A673 (cell line): ENCODE measurements at places on chromosomes 13 and 19.

- no peak for DNase-seq
Measured at GRCh38 chr13:23824371-23824770, 64.8 kb downstream of the MIPEP start.

- DNase-seq = no peak
Measured at GRCh38 chr19:12864721-12865715, 16.2 kb downstream of the DNASE2 start.

- no peak for DNase-seq
Measured at GRCh38 chr19:482186-483041, 13.9 kb upstream of the MADCAM1 start.

DNA sequence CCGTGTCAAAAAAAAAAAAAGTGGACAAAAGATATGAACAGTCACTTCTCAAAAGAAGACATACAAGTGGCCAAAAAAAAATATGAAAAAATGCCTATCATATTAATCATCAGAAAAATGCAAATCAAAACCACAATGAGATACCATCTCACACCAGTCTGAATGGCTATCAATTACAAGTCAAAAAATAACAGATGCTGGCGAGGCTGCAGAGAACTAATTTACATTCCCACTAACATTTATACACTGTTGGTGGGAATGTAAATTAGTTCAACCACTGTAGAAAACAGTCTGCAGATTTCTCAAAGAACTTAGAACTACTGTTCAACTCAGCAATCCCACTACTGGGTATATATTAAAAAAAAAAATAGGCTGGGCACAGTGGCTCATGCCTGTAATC is 26.5 kb upstream of the FOXO1 start:
- peak; percentile 50 for DNase-seq

DNA sequence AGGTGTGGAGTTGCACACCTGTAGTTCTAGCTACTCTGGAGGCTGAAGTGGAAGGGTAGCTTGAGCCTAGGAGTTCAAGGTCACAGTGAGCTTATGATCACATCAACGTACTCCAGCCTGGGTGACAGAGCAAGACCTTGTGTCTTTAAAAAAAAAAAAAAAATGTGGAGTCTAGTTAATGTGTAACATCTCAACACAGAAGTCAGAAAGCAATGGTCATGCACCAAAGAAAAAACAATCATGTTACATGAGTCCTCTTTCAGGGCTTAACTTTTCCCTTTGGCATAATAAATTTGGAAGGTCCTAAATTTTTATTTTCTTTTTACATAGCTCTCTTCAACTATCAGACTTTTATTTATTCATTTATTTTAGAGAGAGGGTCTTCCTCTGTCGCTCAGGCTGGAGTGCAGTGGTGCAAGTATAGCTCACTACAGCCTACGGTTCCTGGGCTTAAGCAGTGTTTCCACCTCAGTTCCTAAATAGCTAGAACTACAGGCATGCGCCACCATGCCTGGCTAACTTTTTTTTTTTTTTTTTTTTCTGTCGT is 22.3 kb downstream of the SETDB2 start:
- DNase-seq = no peak

GRCh38 chr13:110032969-110033368 is 246.6 kb upstream of the IRS2 start:
- no peak for DNase-seq

GRCh38 chr19:4952945-4953344 is 16.0 kb upstream of the KDM4B start:
- DNase-seq = no peak

GRCh38 chr13:29746148-29746677 is 104.2 kb downstream of the UBL3 start:
- DNase-seq = no peak

DNA sequence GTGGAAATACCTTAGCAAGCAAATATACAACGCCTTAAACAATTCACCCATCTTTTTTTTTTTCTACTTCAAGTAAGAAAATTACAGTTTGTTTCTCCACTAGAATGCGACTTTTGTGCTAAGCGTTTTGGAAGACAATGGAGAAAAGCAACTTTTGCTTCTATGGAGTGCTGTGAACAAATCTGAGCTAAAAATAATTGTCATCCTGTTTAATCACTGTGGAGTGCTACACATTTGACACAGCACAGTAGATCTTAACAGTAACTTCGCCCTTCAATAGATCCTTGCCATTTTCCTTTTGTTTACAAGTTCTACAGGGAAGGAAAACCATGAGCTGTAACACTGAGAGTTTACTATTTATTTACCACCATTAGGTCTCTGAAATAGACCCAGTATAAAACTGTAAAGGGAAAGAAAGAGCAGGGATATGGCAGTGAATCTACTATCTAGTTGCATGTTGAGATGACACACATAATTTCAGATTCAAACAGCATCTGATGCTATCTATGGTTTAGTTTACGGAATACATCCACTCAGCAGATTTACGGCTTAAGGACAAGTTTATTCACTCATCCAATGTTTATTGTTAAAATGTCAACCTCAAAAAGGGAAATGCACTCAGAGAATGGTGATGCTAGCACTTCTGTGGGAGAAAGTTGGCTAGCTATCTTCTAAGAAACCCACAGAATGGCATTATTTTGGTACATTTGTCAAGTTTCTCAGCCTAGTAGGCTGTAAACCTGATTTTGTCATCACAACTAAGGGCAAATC is 175.3 kb downstream of the VWA8 start:
- DNase-seq = no peak

- DNase-seq = peak; percentile 60
Measured at GRCh38 chr19:15331419-15332310, 674 bp downstream of the BRD4 start.

- peak; percentile 81 for DNase-seq
Measured at GRCh38 chr19:6577476-6578125, 13.3 kb downstream of the CD70 start.

DNA sequence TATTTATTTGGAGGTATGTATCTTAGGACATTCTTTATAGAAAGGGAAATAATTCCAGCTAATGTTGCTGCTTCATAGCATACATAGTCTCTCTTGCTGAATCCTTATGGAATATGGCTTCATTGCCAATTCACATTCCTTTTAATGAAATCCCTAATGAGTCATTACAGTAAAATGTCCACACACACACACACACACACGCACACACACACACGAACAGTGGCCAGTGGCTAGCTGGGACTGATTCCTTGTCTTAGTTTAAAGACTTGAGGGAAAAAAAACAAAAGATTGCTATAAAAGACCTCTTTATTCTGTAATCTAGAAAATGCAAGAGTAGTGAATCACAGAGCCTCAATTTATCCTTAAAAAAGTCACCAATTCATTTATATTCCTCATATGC is 301.6 kb downstream of the SLITRK6 start:
- DNase-seq = no peak

GRCh38 chr13:23789576-23790346 is 99.4 kb downstream of the MIPEP start:
- DNase-seq = no peak

- DNase-seq = no peak
Measured at GRCh38 chr19:17420475-17420924, 653 bp downstream of the MVB12A start.

DNA sequence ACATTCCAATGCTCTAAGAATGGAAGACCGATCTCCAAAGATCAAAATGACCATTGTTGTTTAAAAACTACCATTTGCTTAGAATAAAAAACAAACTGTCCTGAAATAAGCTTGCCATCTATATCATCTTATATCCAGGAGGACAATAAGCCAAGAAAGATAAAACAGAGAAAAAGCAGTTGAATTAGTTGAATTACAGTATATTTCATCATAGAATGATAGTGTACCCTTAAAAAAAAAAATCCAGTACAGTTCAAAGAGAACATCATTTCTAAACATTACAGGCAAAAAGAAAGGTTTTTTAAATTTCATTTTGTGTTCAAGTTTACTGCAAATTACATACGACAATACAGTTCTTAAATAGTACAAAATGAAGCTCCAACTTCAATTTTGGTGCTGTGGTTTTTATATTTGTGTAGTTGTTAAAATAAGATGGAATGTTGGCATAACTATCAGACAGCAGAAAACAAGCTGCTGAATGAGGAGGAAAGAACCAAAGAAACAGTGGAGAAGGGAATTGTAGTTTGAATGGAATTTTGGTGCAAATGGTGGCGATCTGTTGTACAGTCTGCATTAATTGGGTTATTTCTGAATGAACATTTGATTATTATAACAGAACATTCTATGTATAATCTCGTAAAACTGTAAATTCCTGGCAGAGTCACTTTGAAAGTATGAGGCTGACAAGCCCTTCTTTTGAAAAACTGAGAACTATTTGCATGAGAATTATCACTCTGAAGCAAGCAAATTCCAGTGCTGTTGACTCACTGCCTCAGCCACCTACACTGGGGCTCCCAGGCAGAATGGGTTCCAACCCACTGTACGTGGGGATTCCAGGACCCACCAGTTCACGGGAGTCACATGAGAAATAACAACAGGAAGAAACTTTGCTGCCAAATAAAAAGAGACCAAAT is 37.7 kb downstream of the LHFPL6 start:
- DNase-seq = peak; percentile 82

DNA sequence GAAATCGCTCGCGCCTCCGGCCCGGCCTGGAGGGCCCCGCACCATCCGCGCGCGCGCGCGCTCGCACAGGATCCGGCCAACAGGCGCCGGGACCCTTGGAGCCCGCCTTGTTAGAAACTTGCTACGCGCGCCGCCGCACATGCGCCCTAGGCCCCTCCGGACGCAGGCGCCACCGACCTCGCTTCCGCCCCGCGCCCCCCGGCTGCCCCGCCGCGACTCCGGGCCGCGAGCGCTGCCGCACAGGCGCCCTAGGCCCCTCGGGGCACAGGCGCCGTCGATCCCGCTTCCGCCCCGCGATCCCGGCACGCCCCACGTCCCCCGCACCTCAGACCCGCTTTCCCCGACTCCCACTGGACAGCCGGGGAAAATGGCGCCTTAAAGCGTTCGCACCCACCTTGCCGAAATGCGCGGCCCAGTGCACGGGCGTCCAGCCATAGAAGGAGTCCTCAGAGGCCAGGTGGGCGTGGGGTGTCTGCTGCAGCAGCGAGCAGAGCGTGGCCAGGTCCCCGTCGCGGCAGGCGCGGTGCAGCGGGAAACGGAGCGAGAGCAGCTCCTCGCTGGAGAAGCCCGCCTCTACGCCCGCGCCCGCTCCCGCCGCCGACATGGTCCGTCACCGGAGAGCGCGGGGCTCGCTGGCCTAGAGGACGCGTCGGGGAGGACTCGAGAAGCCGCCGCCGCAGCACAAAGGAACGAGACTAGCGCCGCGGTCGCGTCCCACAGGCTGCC is 375 bp downstream of the ANKRD10 start:
- peak; percentile 82 for DNase-seq

GRCh38 chr19:34644991-34645461 is 31.9 kb downstream of the SCGB2B2 start:
- no peak for DNase-seq

GRCh38 chr13:64266024-64266423 is 2850.4 kb upstream of the PCDH20 start:
- DNase-seq = no peak

DNA sequence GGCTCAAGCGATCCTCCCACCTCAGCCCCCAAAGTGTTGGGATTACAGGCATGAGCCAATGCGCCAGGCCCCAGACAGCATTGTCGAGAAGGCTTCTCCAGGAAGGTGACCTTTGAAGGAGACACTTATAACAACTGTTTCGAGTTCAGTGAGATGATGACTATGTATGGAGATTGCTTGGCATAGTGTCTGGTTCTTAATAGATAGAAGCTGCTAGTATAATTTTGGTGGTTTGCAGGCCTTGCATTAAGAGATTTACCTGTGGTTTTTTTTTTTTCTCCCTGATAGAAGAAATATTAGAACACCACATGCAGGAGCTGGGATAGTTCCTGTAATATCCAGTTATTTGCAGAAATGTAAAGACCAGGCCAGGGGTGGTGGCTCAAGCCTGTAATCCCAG is 3.7 kb downstream of the MARCHF2 start:
- DNase-seq = no peak

- DNase-seq = peak; percentile 93
Measured at GRCh38 chr19:13093407-13094105, 9.1 kb downstream of the LYL1 start.

DNA sequence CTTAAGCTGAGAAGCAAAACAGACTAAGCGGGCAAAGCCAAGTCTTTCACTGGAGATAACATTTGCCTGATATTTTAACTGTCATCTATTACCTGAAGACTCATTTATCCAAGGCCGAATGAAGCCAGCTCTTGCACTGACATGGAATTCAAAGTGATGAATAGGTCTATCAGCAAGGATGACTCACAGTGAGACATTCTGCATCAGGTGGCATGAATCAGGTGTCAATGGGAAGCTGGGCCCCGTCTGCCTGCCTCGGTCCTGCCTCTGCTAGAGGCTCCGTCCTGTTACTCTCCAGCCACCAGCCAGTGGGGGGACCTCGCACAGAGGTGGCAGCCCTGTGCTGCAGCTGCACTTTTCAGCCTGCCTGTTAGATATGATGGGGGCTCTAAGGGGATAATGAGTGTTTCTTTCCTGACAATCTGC is 23.5 kb downstream of the STARD13 start:
- no peak for DNase-seq

- DNase-seq = no peak
Measured at GRCh38 chr13:90302107-90302506, 1045.4 kb upstream of the MIR17HG start.

DNA sequence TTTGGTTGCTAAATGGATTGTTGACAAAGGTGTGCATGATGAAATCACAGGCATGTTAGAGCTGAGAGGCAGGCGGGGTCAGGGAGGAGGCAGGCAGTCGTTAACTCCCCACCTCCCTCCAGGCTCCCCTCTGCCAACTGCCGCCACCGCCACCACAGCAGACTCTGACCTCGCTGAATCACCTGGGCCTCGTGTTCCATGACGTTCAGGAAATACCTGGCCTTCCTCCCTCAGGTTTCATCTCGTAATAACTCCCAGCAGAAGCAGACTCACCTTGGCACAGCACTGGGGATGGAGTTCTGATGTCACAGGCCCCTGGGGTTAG is 198.5 kb downstream of the KATNAL1 start:
- no peak for DNase-seq

DNA sequence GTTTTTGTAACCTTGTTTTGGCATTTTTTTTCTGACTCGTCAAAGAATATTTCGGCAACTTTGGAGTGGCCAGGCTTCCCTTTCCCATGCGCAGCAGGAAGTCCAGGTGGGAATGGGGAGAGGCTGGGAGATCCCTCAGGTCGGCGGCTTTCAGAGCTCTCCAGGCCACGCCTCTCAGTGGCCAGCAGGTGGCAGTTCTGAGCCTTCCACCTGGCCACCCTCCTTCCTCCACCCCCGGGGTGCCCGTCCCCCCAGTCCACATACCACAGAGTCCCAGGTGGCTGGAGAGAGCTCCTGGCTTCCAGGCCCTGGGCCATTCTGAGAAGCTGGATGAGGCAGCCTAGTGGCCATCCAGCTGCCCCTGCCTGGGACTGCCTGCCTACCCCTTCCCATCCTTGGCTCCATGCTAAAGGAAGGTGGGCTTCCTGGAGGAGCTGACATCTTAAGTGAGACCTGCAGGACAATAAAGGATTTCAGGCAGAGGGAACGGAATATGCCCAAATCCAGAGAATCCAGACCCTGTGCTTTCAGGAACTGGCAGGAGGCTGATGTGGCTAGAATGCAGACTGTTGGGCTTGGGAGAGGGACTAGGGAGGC is 46.3 kb downstream of the CCNE1 start:
- peak; percentile 22 for DNase-seq

DNA sequence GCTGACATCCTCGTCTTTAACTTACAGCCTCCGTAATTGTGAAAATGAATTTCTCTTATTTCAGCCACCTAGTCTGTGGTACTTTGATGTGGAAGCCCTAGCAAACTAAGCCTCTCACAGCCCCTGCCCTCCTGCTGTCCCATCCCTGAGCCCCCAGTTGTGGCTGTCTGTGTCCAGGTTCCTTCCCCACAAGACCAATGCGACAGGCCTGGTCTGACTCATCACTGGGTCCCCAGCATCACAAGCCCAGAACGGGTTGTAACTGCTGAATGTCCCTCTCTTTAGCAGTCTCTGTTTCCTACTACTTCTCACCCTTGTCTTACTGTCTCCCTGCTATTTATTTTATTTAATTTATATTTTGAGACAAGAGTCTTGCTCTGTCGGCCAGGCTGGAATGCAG is 5.7 kb downstream of the POU2F2 start:
- no peak for DNase-seq
